Central memory CD4-positive, alpha-beta T cell (primary cell): ENCODE measurements at places on chromosomes 12 and 14.
A peak's percentile ranks its signal among the peaks of the same experiment; 100 is the strongest.

DNA sequence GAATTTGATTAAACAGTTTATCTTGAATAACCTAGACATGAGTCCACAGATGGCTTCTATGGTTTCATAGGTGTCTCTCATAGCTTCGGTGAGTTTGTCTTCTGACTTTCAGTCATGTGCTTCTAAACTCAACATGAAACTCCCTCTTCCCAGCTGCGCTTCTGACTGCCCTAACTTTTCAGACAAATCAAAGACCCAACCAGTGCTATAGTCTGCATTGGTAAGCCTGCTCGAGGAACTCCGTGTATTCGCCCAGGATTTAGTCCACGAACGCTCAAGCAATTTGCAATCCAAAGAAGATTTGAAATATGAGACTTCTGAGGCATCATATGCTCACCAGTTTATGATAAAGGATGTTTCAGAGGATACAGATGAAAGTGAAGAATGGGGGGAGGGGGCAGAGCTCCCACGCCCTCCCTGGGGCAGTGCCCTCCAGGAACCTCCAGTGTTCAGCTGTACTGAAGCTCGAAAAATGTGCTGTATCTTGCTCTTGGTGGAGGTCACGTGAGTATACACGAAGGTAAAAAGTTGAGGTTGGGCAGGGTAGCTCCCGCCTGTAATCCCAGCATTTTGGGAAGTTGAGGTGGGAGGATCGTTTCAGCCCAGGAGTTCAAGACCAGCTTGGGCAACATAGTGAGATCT lies 5.2 kb upstream of the RILPL2 start:
- no peak for DNase-seq

DNA sequence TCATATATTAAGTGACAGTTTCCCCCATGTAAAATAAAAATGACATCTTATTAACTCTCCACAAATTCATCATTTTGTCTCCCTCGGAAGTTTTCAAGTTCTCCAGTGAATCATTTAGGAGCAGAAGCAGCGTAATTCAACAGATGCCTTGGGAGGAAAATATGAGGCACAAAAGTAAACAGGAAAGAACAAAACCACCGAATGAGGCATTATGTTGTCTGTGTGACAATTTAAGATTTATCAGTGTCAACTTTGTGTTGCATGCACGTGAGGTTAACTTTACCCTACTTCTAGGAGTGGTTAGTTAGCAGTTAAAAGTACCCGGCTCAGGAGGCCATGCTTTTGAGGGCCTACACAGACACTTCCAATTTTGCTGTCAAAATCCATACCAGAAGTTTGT lies 258.6 kb downstream of the IPO8 start:
- DNase-seq, result no peak

DNA sequence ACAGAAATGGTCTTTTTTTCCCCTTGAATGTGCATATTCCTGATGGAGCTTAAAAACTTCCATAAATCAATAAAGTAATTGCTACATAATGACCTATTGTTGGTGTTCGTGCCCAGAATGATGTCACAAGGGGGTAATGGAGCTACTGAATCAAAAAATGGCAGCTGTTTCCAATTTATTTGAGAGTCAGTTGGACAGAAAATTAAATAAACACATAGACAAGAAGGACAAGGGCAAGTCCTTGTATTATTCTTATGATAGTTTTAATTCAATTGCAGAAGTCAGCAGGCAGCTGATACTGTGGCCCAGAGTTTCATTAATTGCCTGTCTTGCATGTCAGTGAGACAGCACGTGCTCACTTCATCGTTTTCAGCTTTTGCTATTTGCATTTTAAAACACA lies 473.5 kb downstream of the ETNK1 start:
- no peak for DNase-seq

GRCh38 chr12:93453633-93454032 lies 11.9 kb upstream of the UBE2N start:
- DNase-seq, result no peak

DNA sequence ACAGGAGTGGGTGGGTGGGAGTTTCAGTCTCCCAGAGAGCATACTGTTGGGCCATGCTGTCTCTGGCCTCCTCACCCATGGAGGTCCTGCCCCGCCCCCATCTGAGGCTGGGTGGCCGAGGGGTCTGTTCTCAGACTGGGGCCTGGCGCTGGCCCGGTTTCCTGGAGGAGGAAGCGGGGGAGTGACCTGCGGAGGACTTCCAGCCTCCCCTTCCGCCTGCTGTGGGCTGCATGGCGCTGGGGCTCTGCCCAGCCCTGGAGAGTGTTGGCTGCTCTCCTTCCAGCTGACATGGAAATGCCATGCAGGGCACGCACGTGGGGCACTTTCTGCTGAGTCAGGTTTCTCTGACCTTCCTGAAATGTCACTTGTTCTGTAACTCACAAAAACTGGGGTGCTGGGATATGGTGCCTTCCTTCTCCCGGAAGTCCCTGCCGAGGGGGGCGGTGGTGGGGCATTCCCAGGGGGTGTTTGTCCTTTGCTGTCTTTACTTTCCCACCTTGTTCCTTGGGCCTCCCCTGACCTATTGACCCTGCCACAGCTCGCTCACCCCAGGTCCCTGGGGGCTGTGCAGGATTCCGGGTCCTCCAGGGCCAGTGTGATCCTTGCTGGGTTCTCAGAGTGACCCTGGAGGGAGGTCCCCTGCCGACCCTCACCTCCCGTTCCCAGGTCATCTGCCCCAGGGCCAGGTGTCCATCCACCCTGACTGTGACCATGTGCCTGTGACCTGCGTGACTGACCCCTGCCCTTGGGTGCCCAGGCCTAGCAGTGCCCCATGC lies 23.6 kb downstream of the PACS2 start:
- DNase-seq, result no peak

DNA sequence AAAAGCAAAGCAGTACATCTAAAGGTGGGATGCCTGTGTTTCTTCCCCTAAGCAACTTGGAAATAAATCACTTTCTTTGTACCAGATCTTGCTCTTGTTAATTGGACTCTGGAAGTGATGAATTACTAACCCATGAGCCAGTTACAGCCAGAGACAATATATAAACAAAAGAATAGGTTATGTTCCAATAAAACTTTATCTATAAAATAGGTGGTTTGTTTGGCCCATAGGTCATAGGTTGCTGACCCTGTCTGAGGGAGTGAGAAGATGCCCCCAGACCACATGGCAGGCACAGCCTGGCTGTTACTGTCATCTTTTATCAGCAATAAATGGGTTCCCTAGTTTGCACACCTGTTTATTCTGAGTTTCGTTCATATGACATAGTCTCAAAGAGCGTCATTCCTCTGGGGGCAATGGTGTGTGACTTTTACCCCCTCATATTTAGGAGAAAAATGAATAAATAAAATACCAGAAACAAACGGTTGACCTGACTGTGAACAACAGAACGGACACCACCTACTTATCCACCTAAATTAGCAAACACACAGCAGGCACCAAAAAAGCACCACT lies 10.7 kb downstream of the LGMN start:
- DNase-seq, result no peak

GRCh38 chr14:103928011-103928890 lies at the start of gene TDRD9:
Gene TDRD9, plus strand, starts transcription at chr14:103928456. Its CDS starts 54 bp downstream, at chr14:103928510.
- DNase-seq, result no peak

GRCh38 chr12:130983328-130984017 lies 29.8 kb downstream of the ADGRD1 start:
- DNase-seq, result no peak

DNA sequence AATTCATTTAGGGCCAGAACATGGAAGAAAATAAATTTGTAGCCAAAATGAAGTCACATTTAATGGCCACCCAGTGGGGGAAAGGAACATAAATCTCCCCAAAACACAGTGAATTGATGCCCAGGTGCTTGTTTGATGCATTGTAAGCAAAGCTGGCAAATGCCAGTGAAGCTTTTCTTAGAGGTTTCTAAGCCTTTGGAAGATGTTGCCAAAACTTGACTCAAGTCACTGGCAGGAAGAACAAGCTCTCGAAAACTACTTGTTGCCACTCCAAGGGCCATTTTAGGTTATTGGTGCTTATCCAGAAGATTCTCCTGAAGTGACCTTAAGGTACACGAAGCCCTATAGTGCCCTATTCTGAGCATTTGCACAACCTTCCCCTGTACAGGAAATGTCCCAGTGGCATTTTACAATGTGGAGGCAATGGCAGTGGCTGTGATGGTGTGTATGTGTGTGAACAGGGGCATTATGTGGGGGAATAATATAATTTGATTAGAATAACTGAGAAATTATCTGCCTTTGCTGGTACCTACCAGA lies 89.5 kb upstream of the NOVA1 start:
- DNase-seq, result no peak

- no peak for DNase-seq
Observed at GRCh38 chr12:124531906-124532305, 35.5 kb downstream of the NCOR2 start.

GRCh38 chr12:32148372-32148771 lies 41.7 kb downstream of the BICD1 start:
- no peak for DNase-seq

GRCh38 chr12:127559349-127560040 lies 707.5 kb upstream of the TMEM132C start:
- peak; percentile 58 for DNase-seq

- peak; percentile 19 for DNase-seq
Observed at GRCh38 chr12:124636138-124636978, 68.9 kb upstream of the NCOR2 start.

GRCh38 chr12:74602881-74603672 lies 65.4 kb downstream of the ATXN7L3B start:
- DNase-seq, result no peak

- DNase-seq, result no peak
Observed at GRCh38 chr14:58297412-58297761, 968 bp upstream of the ARID4A start.

DNA sequence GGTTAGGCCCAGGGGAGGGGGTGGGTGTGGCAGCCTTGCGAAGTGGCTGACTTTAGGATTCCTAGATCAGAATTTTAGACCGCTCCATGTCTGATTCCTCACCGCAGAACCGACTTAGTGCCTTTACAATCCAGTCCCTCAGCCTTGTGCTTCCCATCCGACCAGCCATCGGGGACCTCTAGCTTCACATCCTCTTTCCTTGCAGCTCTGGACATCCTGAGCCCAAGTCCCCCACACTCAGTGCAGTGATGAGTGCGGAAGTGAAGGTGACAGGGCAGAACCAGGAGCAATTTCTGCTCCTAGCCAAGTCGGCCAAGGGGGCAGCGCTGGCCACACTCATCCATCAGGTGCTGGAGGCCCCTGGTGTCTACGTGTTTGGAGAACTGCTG lies 557 bp downstream of the COPS7A start:
- DNase-seq, result peak; percentile 27

DNA sequence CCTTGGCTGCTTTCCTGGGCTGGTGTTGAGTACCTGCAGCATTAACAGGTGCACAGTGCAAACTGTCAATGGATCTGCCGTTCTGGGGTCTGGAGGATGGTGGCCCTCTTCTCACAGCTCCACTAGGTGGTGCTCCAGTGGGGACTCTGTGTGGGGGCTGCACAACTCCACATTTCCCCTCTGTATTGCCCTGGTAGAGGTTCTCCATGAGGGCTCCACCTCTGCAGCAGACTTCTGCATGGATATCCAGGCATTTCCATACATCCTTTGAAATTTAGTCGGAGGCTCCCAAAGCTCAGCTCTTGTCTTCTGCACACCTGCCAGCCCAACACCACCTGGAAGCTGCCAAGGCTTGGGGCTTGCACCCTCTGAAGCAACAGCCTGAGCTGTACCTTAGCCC lies 198.6 kb downstream of the GXYLT1 start:
- DNase-seq, result no peak

DNA sequence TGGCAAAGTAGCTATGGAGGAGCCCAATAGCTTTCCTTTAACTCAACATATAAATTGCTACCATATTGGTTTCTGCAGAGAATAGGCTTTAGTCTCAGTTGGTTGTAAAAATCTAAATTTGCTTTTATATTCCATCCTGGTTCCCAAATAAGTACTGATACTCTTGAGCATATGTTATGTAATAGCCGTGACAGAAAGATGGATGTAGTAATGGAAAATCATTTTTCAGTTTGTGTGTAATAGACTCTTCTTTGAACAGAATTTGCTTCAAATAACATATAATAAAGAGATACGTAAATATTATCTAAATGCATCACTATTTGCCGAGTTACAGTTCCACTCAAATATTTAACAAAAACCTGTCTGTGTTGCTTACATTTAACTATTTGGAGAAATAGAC lies 271.6 kb downstream of the LRFN5 start:
- DNase-seq, result no peak
